ENCODE measurements at places on chromosomes 11 and 22.

GRCh38 chr11:76253416-76253815 lies 47.1 kb upstream of the WNT11 start:
- no peak for DNase-seq

- DNase-seq: peak; percentile 59
These were observed 2.8 kb upstream of the CD3E start for GRCh38 chr11:118301600-118302195.

GRCh38 chr11:128465531-128465930 lies 121.8 kb downstream of the ETS1 start:
- no peak for DNase-seq

- no peak for DNase-seq
These were observed 13.1 kb upstream of the DDX6 start for GRCh38 chr11:118804094-118804493.

GRCh38 chr22:26957897-26958296 lies 300.5 kb downstream of the MIAT start:
- no peak for DNase-seq
